Sigmoid colon (tissue), 7 donors: ENCODE measurements at places on chromosomes 5 and 9. TPM values are rescaled to one million over a fixed set of nuclear protein-coding genes. Genes with fewer than 3 reads are reported as not detected.

The FAM221B gene
- not detected for total RNA-seq

The PPIC gene
- total RNA-seq, result 57.1 TPM

The CYSRT1 gene
- total RNA-seq, result not detected

The LCN1 gene
- total RNA-seq, result not detected

The LECT2 gene
- not detected for total RNA-seq

- no peak for DNase-seq
- no peak overlapping the region for H3K27ac ChIP-seq
- no peaks in the 10 kb centered on the region for H3K36me3 ChIP-seq
- no peak overlapping the region for H3K4me3 ChIP-seq
- no peaks in the 10 kb centered on the region for H3K27me3 ChIP-seq
These were observed 140.9 kb downstream of the SYK start for GRCh38 chr9:90942555-90942954.

- no peak overlapping the region for H3K4me3 ChIP-seq
- no peak overlapping the region for H3K27ac ChIP-seq
- H3K27me3 ChIP-seq, result no peaks in the 10 kb centered on the region
- no peak for DNase-seq
- peaks cover 8% of the 10 kb centered on the region for H3K4me1 ChIP-seq
These were observed 61.8 kb upstream of the ARAP3 start for GRCh38 chr5:141743866-141744272.

GRCh38 chr5:156423597-156423996, 96.6 kb downstream of the SGCD start:
- H3K27ac ChIP-seq, result no peak overlapping the region
- no peaks in the 10 kb centered on the region for H3K4me1 ChIP-seq
- no peak overlapping the region for H3K4me3 ChIP-seq
- DNase-seq, result no peak

DNA sequence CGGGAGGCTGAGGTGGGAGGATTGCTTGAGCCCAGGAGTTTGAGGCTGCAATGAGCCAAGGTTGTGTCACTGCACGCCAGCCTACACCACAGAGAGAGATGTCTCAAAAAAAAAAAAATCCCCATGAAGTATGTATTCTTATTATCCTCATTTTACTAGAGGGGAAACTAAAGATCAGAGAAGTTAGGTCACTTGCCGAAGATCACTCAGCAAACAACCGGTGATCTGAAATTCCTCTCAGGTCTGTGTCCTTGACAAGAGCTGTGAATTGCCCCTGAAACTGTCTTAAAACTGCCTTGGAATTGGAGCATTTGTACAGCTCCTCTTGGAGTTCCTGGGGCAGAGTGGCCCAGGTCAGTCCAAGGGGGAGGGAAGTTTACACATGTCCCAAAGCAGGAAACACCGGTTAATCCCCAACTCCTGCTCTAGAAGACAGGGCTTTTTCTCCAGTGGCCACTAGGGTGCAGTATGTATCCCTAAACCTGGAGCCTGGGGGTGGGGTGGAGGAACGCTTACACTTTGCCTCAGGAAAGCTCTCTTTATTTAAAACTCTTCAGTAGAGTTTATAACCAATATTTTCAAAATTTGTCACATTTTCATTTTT, 27.6 kb downstream of the AQP7 start:
- H3K27me3 ChIP-seq, result no peaks in the 10 kb centered on the region
- peak; percentile 86 for DNase-seq
- peak overlapping the region; percentile 18 for H3K4me3 ChIP-seq
- H3K27ac ChIP-seq, result peak overlapping the region; percentile 56
- no peaks in the 10 kb centered on the region for H3K4me1 ChIP-seq
- H3K36me3 ChIP-seq, result peaks cover 16% of the 10 kb centered on the region

- H3K36me3 ChIP-seq, result peaks cover 66% of the 10 kb centered on the region
- H3K27me3 ChIP-seq, result no peaks in the 10 kb centered on the region
- no peaks in the 10 kb centered on the region for H3K4me1 ChIP-seq
- DNase-seq, result no peak
These were observed 20.4 kb downstream of the GTF3C4 start for GRCh38 chr9:132690696-132691095.
